ENCODE measurements at places on chromosomes 7 and 10.

- DNase-seq, result no peak
These were observed 10.9 kb upstream of the MGAM2 start for GRCh38 chr7:142100634-142101033.

DNA sequence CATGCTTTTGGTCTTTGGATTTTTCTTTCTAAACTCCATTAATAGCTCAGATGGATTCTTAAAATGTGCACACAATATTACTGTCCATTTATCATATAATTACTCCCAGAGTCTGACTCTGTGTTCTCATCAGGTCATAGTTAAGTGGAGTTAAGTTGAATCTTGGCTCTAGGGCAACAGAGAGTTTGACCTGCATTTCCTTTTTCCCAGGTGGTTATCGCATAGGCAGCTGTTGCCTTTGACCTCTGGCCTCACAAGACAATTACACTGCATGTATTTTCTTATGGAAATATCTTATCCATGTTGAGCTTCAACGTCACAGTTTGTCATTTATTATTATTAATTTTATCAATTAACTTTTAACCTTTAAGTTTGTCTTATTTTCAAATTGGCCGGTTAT lies 237.5 kb upstream of the HGF start:
- DNase-seq, result no peak

DNA sequence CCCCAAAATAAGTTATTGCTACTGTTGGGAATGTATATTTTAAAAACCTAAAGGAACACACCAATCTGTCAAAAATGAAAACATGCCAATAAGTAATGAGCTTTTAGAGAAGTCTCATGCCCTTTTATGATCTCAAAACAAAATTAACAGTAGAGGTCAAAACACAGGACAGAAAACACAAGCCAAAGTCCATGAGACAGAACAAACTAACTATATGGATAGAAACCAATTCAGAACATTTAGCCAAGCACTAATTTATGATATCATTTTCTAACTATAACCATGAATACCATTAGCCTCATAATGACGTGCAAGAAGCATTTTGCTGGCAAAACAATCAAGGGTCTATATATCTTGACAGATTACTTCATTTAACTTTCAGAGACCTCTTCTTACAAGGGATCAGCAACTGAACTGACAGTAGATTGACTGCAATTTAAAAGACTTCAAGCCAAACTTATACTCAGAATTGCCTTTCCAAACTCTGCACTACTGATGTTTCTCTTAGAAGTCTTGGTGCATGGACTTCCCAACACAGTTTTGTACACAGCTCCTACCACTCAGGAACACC lies 200.9 kb downstream of the DOCK4 start:
- no peak for DNase-seq

DNA sequence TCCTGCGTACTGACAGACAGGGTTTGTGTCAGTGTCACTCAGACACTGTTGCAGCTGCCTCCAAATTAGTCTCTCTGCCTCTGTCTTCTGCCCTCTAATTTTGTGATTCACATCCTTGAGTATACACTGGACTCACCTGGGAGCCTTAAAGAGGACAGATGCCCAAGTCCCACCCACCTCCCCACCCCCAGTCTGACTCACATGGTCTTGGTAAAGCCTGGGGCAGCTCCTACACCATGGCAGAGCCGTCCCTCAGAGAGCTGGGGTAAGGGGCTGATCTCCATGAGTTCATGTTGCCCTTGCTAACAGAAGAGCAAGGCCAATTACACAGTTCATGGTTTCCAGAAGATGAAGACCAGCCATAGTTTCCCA lies 197.6 kb upstream of the STK17A start:
- DNase-seq, result no peak
